Foreskin fibroblast (primary cell): ENCODE measurements at places on chromosomes 16 and 17.
A peak's percentile ranks its signal among the peaks of the same experiment; 100 is the strongest.

- no peak for DNase-seq
Measured at GRCh38 chr16:35516551-35516950, 2057.1 kb downstream of the TP53TG3F start.

- no peak for DNase-seq
Measured at GRCh38 chr17:36547776-36548175, 3.1 kb downstream of the GGNBP2 start.

DNA sequence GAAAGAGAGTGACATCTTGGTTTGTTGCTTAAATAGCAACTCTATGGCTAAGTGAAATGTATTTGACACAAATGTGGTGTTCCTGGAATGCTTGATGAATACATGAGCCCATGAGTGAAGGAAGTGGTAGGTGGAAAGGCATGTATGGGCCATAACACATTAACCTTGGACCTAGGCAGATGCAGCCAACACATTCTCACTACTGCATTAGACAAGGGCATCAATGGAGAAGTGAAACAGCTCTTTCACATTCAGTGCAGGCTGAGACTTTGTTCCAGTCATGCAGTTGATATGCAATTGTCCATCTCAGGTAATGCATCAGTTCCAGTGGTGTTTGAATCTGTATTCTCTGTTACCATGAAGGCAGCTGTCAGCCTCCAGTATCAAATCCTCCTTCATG, 133.6 kb downstream of the HS3ST3B1 start:
- DNase-seq: no peak

GRCh38 chr17:35584061-35584460, 3.1 kb upstream of the AP2B1 start:
- DNase-seq: no peak

DNA sequence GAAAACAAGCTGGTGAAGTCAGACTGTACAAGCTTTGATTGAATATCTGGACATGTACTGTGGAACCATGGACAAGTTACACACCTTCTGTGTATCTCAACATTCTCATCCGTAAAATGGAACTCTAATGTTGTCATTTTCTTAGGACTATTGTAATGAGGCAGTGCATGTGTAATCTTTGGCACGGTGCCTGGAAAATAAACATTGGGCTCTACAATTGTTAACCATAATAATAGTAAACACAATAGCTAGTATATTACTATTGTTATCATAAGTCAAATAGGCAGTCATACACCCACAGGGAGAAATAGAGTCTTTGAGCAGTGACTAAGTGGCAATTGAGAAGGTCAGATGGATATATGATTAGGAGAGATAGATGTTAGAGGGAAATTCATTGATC, 39.8 kb upstream of the ANKFN1 start:
- no peak for DNase-seq

DNA sequence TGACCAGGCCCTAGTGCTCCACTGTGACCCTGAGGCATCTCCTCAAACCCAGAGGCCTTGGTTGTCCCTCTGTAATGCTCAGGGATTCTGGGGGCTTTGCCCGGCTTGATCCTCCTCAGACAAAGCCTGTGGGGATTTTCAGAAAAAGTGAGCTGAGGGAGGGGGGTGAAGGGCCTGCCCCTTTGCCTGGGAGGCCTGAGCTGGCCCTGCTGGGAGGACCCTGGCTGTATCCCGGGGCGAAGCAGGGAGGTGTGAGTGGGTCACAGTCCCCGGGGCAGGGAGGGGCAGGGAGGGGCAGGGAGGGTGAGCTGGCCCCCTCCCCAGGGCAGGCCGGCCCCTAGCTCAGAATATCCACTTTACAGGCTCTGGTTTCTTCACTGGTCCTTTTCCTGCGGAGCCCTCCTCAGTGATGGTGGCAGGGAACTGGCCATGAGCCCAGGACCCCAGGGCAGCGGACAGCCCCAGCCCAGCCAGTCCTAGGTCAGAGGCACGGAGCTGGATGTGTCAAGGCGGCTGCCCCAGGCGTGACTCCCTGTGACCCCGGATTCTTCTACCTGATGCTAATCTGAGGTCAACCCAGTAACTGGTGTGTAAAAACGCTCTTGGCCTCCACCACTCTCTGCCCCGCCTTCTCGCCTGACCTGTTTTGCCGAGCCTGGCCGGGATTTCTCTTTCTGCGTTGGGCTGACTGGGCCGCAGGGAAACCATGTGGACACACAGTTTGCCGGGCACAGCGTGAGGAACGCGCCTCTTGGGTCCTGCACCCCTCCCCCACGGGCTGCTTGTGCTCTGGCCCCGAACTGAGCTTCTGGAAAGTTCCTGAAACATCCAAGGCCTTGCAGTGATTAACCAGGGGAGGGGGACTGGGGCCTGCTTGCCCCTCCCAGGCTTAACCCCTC, 5.8 kb upstream of the FASN start:
- DNase-seq: peak; percentile 75

GRCh38 chr16:10663146-10663545, 31.6 kb downstream of the TEKT5 start:
- DNase-seq: no peak

DNA sequence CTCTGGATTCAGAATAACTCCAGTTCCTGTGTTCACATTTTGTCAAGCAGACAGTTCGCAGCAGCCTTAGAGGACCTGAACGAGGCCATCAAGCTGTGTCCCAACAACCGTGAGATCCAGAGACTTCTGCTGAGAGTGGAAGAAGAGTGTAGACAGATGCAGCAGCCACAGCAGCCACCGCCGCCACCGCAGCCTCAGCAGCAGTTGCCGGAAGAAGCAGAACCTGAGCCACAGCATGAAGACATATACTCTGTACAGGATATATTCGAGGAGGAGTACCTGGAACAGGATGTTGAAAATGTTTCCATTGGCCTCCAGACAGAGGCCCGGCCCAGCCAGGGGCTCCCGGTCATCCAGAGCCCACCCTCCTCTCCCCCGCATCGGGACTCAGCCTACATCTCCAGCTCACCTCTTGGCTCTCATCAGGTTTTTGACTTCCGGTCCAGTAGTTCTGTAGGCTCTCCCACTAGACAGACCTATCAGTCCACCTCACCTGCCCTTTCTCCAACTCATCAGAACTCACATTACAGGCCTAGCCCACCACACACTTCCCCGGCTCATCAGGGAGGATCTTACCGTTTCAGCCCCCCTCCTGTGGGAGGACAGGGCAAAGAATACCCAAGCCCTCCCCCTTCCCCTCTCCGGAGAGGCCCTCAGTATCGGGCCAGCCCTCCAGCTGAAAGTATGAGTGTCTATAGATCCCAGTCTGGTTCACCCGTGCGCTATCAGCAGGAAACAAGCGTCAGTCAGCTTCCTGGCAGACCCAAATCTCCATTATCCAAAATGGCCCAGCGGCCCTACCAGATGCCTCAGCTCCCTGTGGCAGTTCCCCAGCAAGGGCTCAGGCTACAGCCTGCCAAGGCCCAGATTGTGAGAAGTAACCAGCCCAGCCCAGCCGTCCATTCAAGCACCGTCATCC, 25.9 kb downstream of the CYB561 start:
- DNase-seq: no peak

- DNase-seq: no peak
Measured at GRCh38 chr16:11609474-11610120, 22.9 kb upstream of the LITAF start.

DNA sequence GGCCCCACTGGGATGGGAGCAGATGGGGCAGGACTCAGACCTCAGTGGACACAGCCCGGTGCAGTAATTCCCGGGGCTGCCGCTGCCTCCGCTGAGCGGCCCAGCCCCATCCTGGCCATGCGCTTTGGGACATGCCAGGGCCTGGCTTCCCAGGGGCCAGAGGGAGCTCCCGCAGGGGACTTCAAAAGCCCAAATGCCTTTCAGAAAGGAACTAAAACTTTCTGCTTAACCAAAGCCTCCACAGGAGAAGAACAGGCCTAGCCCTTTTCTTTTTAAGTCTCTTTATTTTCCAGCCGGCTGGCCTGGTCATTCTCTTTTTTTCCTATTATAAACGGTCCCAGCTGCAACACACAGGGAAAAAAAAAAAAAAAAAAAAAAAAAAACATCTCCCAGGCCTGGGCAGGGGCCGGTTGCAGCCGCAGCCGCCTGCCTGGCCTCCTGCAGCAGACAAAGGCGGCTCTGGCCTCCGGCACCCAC, 10.7 kb upstream of the ZNF423 start:
- no peak for DNase-seq

DNA sequence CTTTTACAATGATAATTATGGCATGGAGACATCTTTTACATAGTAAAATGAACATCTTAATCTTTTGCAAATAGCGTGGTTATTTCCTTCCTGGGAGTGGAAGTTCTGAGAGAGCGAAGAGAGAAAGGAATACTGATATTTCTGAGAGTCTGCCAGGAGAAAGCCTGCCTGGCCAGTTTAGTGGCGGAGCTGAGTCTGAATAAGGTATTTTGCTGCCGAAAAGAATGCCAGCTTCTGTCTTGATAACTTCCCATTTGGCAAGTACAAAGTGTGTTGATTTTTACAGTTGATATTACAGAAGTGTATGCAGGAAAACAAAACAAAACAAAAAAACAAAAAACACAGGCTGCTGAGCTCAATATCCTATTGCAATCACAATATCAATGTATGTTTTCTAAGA, 55.9 kb downstream of the KCNJ2 start:
- DNase-seq: no peak

DNA sequence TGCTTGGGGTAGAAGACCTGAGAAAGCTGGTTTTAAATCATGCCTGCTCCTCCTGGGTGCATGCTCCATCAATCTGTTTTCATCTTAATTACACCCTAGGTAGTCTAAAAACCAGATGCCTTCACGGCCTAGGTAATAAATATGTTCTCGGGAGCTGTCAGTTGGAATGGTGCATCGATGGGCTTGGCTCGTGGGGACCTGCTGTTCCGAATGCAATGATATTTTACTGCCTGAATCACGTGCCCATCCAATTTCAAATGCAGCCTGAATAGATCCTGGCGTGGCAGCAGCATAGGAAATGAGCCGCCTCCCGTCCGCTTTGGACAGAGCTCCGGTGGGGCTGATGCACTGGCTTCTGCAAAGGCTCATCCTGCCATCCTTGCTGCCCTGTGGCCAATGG, 18.8 kb upstream of the FAAP100 start:
- DNase-seq: no peak

- no peak for DNase-seq
Measured at GRCh38 chr17:17345294-17345597, 42.1 kb downstream of the NT5M start.

- no peak for DNase-seq
Measured at GRCh38 chr16:28179354-28179753, 32.4 kb downstream of the XPO6 start.

DNA sequence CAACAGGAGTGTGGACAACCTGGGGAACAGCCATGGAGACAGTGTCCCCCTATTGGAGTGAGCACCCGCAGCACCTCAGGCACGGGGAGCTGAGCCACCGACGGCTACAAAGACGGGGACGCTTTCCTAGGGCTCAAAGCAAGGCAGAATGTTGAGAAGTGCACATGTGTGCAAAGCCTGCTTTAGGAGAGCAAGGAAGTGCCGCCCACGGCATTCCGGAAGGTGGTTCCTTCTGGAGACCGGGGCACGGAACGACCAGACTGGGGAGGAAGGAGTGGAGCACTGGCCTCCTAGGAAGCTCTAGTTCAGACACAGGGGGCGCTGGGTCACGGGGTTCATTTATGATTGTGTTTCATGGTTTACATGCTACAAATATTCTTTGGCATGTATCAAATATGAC, 52.2 kb downstream of the TBC1D16 start:
- DNase-seq: peak; percentile 42

- no peak for DNase-seq
Measured at GRCh38 chr17:51734462-51734861, 424.1 kb downstream of the CA10 start.

DNA sequence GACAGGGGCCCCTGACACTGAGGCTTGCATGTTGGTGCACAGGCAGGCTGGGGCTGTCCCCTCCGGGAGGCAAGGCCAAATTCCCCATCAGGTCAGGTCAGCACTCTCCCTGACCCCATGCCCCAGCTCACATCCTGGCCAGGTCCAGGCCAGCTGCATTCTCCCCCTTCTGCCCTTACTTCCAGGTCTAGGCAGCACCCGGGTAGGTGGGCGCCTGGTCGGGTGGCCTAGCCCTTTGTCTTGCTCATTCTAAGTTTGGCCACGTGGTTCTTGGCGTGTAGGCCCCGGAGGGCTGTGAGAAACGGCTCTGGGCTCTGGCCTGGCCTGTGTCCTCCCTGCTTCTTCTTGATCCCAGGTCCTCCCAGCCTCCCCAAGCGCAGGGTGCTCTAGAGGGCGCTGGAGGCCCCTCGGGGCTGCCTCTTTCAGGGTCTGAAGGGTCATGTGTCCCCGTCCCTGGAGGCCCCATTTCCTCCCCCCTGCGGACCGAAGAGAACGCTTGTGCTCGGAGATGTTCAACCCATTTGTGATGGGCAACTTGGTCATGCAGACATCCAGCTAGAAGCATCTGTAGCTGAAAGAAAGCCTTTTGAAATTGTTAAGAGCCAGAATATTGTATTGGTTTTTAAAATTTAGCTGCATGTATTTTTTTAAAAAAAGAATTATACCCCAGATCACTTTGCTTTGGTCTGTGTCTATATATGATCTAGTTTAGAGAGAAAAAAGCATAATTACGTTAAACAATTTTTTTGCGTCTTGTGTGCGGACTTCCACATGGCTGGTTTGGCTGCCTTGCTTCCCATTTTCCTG, 6.7 kb downstream of the BAHCC1 start:
- no peak for DNase-seq

- no peak for DNase-seq
Measured at GRCh38 chr17:50451943-50452629, 16.6 kb downstream of the CHAD start.

DNA sequence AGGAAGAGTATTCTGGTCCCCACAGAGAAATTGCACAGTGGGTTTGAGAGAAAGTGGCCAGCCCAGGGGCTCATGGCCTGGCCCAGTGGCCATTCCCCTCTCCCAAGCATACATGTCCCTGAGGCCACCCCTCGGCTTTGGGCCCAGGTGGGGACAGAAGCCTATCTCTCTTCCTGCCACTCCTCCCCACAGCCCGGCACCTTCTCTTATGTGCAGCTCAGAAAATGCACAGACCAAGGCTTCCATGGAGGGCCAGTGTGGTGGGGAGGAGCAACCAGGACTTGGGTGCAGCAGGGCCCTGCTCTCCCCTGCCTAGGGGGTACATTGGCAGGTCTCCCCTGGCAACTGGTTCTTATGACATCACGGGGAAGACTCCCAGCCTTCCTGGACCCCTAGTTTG, at the start of gene C16orf90:
TSS of gene C16orf90 (minus strand) at position 314 of the 400 bp plus-strand sequence. CDS start at position 246, 68 bp downstream.
- DNase-seq: no peak

DNA sequence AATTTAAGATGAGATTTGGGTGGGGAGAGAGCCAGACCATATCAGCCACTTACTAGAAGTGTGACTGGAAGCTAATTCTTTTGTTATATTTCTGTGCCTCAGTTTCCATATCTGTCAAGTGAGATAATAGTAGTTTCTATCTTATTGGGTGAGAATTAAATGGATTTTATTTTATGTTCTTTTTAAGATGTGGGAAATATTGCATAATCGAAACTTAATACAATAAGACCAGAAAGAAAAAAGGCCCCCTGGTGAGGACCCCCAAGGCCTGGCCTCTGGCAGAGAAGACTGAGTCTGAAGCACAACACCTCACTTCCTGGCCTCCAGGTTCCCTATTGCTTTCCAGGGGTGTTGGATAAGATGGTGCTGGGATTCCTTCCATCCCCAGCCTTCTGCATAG, 13.7 kb downstream of the PLCG2 start:
- no peak for DNase-seq

GRCh38 chr17:31647661-31648060, 211.4 kb downstream of the COPRS start:
- DNase-seq: no peak
